ENCODE measurements at places on chromosomes 16 and 17.

DNA sequence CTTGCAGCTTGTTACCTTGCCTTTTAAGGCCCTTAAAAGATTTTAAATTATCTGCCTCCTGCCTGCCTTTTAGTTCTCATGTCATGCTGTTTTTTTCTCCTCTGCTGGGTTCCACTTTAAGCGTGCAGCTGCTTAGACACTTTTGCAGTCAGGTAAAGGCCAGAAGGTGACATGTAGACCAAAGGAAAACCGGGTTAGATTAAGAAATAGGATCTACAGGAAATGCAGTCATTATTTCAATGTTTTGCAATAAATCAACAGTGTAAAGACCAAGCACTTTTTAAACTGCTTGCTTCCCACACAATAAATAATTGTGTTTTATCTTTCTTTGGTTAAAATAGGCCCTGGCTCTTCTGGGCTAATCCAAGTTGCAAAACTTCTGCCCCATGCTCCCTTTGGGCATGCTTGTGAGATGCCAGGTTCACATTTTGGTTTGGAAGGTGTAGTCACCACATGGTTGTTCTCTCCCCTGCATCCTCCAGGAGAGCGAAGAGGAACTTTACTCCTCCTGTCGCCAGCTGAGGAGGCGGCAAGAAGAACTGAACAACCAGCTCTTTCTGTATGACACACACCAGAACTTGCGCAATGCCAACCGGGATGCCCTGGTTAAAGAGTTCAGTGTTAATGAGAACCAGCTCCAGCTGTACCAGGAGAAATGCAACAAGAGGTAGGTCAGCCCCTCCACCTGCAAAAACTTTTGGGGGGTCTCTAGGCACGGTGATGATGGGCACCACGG, 54.9 kb downstream of the SDR42E1 start:
- no peak for DNase-seq

DNA sequence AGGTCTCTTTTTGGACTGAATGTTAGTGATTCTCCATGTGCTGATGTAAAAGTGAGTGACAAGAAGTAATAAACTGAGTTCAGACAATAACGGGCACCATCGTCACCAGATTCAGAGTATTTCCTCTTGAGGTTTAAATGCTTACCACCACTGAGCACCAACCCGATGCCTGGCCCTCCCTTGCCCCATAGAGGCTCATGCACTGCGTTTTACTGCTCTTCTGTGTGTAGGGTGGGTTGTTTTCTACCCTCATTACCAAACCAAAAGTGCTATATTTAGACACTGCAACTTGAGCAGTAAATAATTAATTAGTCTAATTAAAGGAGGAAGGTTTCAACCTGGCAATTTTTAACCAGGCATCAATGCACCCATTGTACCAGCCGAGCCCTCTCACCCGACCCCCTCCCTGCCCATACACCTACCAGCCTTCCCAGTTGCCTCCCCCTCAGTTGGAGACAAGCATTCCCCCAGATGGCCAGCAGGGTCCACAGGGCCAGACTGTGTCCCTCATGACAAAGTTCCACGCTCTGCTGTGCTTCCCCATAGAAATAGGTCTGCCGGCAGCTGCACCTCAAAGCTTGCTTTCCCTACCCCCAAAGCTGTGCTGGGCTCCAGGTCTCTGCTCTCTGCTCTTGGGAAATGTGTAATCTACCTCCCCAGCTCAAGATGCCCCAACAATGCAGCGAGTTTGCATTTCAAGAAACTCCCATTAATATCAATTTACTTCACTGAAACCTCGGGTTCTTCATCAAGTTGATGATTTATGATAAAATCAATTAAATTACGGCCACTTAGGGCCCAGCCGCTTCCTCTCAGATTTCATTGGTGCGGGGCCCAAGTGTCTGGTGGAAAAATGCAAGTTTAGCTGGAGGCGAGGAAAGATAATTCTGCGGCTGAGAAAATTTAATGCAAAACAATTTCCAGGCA, 16.0 kb downstream of the HOXB4 start:
- DNase-seq = no peak

- no peak for DNase-seq
These were observed 338 bp downstream of the MAPK3 start for GRCh38 chr16:30122604-30123160.

GRCh38 chr17:63611354-63611753, 10.7 kb downstream of the TACO1 start:
- no peak for DNase-seq

GRCh38 chr16:88507231-88507743, 54.2 kb downstream of the ZFPM1 start:
- no peak for DNase-seq

DNA sequence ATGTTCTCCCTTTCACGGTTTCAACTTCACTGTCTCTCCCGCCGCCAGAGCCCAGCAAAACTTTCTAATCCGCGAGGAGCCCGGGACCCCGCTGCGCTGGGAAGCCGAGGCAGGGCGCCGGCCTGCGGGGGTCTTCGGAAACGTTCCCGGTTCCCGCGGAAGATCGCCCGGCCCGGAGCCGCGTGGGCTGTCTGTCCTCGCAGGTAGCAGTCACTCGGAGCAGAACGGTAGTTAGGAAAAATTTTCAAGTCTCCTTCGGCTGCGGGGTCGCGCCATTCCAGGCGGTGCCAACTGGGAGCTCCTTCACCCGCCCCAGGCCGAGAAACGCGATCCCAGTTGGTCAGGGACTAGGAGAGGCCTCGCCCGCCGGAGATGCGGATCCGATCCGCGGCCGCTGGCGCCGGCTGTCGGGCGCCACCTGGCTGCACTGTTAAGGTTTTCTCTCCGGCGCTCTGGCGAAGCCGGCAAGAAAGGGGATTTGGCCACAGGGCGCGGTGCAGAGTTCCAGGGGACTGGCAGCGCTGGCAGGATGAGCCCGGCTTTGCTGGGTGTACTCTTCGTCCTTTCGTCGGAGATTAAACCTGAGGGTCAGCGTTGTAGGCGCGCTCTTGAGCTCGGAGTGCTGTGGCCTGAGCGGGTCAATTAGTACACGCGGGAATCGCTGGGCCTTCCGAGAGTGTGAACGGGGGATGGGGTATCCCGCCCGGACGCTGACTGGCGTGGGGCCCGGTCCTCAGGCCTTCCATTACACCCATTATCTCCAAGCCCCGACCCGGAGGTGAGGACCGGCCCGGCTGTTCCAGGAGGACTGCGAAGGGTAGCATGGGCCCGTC, 135.4 kb downstream of the KCNJ12 start:
- DNase-seq = peak; percentile 40

- no peak for DNase-seq
These were observed 47.3 kb upstream of the DNAH17 start for GRCh38 chr17:78624324-78625151.

GRCh38 chr17:10649602-10650001, 7.5 kb downstream of the MYH3 start:
- no peak for DNase-seq

DNA sequence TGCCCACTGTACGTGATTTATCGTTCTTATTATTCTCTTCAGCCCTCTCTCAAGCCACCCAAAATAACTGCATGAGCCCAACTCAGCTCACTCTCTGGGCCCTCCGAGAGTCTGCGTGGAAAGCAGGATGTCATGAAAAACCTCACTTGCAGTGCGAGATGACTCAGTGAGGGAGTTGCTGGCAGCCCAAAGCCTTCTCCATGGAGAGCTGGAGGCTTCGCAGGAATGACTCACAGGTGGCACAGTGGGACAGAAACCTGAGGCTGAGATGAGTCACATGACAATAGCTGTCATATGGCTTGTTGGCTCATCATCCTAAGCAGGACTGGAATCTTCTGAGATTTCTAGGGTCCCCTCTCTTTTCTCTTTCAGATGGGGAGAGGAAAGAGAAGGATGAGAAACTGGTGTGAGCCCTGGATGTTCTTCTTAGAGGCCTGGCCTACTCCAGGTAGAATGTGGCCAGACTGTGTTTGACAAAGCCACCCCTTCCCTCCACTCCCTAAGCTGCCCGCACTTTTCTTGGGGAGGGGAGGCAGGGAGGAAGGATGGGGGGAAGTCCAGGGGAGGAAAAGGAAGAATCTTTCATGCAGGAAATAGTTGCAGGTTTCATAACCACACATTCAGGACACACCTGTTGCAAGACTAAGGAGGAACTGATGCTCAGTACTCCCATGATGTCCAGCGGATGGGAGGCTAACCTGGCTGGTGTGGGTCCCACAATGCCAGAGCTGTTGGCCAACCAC, 160.6 kb upstream of the RPL38 start:
- peak; percentile 13 for DNase-seq

GRCh38 chr17:1645207-1646171, at the start of gene SCARF1:
SCARF1 (minus strand) TSS chr17:1645732; CDS start chr17:1645697, 35 bp downstream.
- no peak for DNase-seq

- no peak for DNase-seq
These were observed 161.1 kb downstream of the STX8 start for GRCh38 chr17:9414471-9414870.

DNA sequence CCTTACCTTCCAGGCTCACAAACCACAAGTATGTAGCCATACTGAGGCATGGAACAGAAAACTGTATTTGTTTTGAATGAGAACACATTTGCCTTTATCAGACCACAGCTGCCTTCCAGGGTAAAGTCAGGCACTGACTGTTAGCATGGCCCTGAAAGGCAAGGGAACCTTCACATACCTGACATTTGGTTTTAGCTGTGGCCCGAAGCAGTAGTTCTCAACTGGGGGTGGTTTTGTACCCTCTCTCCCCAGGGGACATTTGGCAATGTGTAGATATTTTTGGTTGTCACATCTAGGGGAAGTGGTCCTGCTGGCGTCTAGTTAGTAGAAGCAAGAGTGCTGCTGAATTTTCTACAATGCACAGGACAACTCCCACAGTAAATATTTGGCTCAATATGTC, 9.2 kb downstream of the HERPUD1 start:
- DNase-seq = no peak

DNA sequence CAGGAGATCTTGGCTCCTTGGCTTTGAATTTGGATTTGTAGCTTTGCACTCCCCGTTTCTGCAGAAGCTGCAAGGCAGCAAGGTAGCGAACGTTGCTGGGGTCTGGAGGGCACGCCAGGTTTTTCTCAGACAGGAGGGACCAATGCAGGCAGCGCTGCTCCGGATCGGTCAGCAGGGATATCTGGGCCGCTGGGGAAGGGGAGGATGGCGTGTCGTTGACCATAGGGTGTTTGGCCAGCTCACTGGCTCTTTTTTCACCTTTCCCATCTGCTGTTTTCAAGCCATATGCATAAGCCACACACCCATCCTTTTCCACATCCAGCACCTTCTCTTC, 15.8 kb downstream of the C16orf46 start:
- DNase-seq = no peak

DNA sequence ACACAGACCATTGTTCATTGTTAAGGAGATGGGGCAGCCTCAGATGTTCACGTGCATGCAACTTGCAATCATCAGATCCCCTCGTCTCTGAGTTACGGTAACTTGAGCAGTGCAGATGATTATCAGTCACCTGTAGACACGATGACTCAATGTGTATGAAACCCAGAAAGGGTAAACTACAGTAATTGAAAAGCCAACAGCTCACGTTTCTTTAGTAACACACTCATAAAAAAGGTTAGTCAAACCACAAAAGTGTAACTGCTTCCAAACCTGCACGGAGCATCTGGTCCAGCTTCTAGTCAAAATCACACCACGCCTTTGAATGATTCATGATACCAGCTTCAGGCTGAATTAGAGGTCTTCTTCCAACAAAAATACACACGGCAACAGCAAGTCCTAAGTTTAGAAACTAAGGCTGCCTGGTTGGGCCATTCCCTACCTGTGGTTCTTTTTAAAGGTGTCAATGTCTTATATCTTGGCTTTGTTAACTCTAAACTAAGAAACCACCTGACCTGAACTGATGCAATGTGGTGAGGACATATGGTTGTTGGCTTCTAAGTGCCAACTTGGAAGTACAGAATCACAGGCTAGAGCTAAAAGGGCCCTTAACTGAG, 32.3 kb downstream of the GRB7 start:
- DNase-seq = peak; percentile 23

GRCh38 chr16:19186408-19186807, 18.4 kb downstream of the SYT17 start:
- no peak for DNase-seq

- no peak for DNase-seq
These were observed 1.9 kb upstream of the LCMT1 start for GRCh38 chr16:25109643-25110042.

- peak; percentile 94 for DNase-seq
These were observed 10.6 kb upstream of the AURKB start for GRCh38 chr17:8220783-8221662.

DNA sequence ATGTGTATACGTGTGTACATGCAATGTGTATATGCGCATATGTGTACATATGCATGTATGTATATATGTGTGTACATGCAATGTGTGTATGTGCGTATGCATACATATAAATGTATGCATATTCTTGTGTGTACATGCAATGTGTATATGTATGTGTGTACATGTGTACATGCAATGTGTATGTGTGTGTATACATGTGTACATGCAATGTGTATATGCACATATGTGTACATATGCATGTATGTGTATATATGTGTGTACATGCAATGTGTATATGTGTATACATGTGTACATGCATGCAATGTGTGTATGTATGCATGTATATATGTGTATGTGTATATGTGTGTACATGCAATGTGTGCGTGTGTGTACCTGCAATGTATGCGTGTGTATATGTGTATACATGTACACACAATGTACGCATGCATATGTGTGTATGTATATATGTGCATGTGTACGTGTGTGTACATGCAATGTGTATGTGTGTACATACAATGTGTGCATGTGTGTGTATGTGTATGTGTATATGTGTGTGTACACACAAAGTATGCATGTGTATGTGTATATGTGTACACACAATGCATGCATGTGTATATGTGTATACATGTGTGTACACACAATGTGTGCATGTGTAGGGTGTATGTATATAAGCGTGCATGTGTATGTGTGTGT, 167.7 kb downstream of the SHISA9 start:
- no peak for DNase-seq

DNA sequence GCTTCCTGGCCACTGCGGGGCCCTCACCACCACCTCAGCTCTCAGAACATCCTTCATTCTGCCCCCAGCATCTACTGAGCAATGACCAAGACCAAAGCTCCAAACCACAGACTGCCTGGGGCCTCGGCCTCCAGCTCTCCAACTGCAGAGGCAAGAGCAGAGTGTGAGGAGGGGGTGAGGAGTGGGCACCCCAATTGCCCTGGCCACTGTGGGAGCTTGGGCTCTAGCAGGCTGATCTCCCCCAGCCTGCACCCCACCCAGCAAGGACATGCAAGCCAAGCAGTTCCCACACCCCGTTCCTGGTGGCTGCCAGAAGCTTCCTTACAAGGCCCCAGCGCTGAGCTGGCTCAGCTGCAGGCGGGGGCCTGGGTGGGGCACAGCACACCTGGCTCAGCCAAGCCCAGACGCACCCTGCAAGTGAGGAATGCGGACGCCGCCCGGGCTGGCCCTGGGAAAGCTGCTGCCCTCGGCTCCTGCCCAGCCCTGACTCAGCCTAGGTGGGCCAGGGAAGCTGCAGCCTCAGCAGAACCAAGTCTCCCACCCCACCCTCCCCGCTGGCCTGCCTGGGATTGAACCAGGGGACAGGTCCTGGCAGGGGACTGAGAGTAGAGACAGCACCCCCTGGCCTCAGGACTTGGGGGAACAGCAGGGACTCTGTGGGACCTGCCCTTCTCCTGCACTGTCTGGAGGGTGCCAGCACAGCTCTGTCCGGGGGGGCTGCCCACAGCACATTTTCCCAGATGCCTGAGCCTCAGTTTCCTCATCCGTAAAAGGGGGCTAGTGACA, 29.7 kb upstream of the KRT17 start:
- DNase-seq = no peak

All from activated CD4-positive, alpha-beta T cell treated with anti-CD3 and anti-CD28 coated beads for 24 hours (primary cell).